Ascending aorta (tissue), 2 donors: ENCODE measurements at places on chromosomes 1 and 21. TPM values are rescaled to one million over a fixed set of nuclear protein-coding genes. Genes with fewer than 3 reads are reported as not detected.

The NBPF4 gene
- not detected for total RNA-seq

The AUNIP gene
- not detected for total RNA-seq

The RHCE gene
- not detected for total RNA-seq

The KCNJ9 gene
- total RNA-seq, result 1.2 TPM

The BLACAT1 gene
- total RNA-seq, result not detected

The CHI3L2 gene
- 10.1 TPM for total RNA-seq

The MACF1 gene
- total RNA-seq, result 279 TPM

The NKAIN1 gene
- total RNA-seq, result not detected
